ENCODE measurements at places on chromosomes 7 and 10.

DNA sequence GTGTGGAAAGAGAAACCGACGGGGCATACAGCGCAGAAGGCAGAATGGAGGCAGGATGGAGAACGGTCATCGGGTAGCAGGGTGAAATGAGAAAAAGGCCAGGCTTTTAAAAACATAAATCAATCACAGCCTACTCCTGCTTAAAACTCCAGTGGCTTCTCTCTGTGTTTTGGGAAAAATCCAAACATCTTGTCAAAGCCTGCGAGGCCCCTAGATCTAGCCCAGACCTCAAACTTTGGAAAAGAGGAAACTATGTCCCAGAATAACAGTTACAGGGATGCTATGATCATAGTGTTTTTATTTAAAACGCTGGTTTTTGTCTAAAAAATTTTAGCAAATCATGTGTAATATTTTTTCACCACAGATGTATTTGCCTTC is 41.1 kb downstream of the PPP1R3C start:
- DNase-seq, result no peak

GRCh38 chr10:119651514-119652360 is 557 bp downstream of the BAG3 start:
- DNase-seq, result no peak

DNA sequence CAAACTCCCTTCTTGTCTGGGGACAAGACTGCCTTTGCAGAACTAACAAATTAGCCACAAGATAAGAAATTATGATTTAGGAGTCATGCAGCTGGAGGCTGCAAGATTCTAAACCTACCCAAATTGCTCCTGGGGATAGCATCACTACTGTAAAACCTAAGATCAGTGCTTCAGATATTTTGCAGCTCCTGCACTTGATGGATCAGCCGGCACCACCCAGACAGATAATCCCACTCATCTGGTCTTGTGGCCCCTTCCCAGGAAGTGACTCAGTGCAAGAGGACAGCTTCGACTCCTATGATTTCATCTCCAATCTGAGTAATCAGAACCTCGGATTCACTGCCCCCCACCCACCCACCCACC is 181.9 kb downstream of the AKR1D1 start:
- DNase-seq, result no peak

DNA sequence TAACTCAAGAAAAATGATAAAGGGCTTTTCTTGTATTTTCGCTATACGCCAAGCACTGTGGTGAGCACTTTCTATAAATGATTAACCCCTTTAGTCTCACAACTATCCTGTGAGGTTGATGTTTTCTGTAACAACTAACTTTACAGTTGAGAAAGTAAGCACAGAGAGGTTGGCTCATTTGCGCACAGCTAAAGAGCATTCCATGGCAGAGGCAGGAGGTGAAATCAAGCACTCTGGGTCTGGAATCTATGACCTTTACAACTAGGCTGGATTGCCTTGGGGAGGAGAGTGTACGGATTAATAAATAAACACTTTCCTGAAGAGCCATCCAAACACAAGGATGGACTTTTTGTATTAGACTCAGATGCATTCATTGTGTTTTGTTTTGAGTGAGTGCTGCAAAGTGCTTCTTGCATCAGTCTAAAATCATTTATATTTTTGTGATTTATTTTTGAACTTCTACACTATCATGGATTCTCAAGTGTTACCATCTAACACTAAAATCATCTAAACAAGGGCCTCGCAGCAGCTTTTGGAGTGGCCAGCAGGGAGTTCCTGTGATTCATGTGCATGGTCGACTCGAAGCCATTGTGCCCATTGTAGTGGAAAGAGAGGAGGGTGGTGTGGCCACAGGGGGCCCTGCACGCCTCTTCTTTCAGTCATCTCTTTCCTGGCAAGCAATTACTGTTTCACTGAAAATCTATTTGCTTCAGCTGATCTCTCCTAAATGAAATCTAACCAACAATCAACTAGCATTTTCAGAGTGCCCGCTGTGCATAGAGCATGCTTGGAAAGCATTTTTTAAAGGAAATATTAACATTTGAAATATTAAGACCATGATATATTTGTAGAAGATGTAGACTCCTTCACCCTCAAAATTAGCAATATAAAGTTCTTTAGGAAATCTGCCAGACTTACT is 633.4 kb upstream of the COBL start:
- DNase-seq, result no peak

DNA sequence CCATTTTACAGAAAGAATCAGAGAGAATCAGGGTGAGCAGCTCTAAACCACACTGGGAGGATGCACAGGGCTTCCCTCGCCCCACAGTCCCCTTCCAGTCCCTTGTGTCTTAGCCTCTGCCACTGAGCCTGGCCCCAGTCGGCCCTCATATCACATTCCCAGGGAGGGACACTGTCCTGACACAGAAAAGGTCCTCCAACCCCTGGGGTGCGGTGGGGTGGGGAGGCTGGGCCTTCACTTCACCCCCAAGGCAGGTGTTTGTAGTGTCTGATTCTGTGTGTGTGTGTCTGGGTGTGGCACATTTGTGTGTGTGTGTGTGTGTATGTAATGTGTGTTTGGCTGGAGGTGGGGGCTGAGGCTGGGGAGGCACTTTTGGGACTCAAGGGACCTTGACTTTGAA is 1.8 kb upstream of the KCP start:
- DNase-seq, result no peak

DNA sequence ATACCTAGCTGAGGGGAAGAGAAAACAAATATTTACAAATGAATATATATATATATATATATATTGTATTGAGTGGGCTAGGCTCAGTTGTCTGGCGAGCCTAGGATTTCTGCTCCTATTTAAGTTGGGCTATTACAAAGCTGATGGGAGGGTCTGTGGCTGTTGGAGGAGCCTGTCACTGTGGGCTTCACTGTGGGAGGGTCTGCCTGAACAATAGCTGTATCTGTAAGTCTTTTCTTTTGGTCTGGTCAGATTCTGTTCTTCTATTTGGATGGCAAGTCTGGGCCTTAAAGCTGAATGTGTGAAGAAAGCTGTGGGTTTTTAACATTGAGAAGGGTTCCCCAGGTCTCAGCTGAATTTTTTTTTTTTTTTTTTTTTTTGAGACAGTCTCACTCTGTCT is 220.6 kb upstream of the LYZL1 start:
- DNase-seq, result no peak

GRCh38 chr10:109633846-109634245 is 289.5 kb downstream of the XPNPEP1 start:
- no peak for DNase-seq

GRCh38 chr7:127782654-127783559 is 130.9 kb downstream of the SND1 start:
- no peak for DNase-seq

DNA sequence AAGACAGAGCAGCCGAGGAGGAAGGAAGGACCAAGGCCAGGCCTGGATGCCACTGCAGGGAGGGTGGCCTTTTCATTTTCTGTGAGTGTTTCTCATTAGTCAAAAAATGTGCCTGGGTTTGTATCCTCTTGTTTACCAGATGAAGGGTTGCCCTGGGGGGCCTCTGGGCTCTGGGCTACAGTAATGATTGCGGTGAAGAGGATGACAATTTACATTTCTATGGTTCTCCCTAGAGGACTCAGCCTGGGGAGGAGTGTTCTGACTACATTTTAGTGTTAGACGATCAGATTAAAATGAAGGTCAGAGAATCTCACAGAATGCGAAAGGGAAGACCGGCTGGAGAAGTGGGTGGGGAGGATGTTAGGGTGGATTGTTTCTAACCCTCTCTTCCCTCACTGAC is 108.0 kb upstream of the KMT2C start:
- no peak for DNase-seq

DNA sequence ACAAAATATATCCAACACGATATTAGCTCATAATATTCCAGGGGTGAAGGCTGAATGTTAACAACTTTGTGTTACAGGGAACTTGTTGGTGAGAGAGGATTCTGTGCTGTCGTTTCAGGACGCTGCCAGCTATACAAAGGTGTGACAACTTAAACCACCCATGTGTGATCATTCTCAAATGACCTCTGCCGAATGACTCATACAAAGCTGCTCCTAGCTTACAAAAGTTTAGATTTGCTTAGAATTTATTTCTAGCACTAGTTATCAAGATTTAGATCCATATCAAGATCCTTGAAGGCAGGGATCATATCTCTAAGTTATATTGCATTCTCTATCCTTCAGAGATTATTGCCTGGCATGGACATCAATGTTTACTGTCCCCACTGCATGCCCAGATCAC is 65.3 kb downstream of the COBL start:
- no peak for DNase-seq

DNA sequence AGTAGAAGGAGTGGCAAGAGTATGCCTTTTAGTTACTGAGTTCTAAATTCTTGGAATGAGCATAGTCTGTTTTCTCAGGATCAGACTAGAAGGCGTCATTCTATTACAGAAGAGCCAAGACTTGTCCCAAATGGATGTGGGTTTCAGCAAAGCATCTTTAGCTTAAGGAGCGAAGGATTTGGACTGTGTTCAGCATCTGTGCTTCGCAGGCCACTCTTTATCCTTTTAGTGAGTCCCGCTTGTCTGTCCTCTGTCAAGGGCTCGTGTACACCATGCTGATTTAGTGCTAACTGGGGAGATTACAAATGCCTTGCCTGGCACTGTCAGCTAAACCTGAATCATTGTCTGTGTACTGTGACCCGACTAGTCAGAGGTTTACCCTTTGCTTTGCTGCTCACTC is 465.7 kb downstream of the AUTS2 start:
- DNase-seq, result no peak

DNA sequence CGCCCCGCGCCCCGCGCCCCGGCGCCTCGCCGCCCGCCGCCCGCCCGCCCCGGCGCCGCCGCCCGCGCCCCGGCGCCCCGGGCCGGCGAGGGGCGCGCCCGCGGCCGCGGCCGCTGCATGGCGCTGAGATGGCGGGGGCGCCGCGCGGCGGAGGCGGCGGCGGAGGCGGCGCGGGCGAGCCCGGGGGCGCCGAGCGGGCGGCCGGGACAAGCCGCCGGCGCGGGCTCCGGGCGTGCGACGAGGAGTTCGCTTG is 174 bp downstream of the ADCY1 start:
- no peak for DNase-seq

DNA sequence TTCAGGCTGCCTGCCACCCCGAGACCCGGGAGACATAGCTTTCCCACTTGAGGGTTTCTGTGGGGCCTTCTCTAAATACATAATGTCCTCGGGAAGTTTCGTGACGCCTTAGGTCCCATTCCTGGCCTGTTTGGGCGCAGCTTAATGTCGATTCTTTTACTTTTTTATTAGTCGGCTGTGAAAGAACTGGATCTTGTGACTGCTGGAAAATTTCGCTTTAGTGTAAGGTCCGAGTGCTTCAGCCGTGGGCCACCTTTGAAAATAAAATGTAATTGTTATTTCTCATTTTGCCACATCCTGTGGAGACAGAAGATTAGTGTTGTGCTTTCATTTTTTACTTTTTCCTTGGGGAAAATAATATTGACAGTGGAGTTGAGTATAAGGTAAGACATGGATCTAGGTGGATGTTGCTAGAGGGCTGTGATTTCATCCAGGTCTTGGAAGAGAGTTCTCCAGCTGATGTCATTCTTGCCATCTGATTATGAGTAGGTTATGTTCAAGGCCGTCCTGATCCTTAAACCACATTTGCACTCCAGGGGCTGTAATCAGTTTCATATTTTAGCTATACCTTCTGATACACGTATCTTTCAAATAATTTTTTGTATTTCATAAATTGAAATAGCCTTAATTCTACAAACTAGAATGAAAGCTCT is 830 bp downstream of the RAB18 start:
- no peak for DNase-seq

GRCh38 chr7:1914321-1914720 is 244.2 kb downstream of the ELFN1 start:
- no peak for DNase-seq

GRCh38 chr10:93680412-93681047 is 21.9 kb downstream of the FRA10AC1 start:
- DNase-seq, result no peak

GRCh38 chr7:142272841-142273240 is 15.0 kb upstream of the PRSS58 start:
- DNase-seq, result no peak

- DNase-seq, result no peak
Observed at GRCh38 chr10:70234668-70235447, 1.6 kb upstream of the PPA1 start.

DNA sequence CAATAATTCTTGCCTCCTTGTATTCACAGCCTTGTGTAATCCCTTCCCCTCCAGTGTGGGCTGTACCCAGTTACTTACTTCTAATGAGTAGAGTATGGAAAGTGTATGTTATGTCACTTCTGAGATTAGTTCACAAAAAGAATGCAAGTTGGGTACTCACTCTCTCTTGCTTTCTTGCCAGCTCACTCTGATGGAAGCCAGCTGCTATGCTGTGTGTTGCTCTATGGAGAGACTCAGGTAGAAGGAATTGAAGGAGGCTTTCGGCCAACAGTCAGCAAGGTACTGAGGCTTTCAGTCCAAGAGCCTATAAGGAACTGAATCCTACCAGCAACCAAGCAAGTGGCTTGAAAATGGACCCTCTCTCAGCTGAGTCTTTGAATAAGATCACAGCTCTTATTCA is 9.7 kb upstream of the BICC1 start:
- no peak for DNase-seq

DNA sequence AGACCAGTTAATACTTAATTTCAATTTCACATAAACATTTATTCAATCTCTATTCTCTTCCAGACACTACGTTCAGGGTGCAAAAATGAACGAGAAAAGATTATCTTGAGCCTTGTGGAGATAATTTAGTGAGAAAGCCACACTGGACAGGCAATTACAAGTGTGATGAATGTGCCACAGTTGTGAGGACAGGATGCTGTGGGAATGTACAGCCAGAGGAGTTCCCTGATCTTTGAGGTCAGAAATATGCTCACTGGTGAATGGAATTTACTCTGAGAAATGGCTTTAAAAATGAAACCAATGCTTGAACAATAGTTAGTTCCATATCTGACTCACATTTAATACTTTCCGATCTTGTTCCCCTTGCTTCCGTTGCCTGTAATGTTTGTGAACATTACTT is 864.8 kb downstream of the GATA3 start:
- no peak for DNase-seq

GRCh38 chr10:35339942-35340341 is 3.6 kb downstream of the CCNY start:
- no peak for DNase-seq

DNA sequence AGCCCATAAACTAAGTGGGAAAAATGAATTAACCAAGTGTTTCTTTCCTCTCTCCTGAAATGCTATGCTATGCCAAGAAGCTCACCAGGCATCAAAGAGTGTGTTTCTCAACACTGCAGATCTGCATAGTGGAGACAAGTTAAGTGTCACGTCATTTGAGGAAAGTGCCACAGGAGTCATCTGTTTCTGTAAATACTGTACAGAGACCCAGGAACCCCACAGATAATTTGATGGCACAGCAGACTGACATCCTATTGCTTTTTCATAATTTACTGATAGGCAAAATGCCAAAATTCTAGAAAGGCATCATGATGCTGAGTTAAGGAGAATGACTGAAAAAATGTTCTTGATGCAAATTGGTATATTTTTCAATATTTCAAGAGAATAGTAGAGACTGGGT is 124.3 kb downstream of the NRCAM start:
- DNase-seq, result no peak

DNA sequence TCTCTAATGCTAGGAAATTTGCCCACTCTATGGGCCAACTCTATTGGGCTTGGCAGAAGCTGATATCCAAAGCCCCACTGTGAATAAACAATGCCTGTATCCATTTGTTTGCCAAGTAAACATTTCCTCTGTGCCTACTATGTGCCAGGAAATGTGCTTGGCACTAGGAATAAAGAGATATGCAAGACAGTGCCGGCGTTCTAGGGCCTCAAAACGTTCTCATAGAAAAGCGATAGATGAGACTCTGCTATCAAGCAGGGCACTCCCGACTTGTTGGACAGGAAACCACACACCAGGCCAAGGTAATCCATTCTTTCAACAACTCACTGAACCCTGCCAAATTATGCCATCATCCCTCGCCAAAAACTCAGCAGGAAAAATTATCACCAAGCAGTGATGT is 196.7 kb downstream of the IPMK start:
- DNase-seq, result no peak
